ENCODE measurements at places on chromosomes 3 and 15. TPM values are rescaled to one million over a fixed set of nuclear protein-coding genes. Genes with fewer than 3 reads are reported as not detected.

The MORC1 gene
- not detected for total RNA-seq

The GOLGA6L22 gene
- not detected for total RNA-seq

The EXD1 gene
- total RNA-seq = not detected

The GOLGA8G gene
- total RNA-seq = not detected
